ENCODE measurements at places on chromosomes 13 and 19.
A peak's percentile ranks its signal among the peaks of the same experiment; 100 is the strongest.

- DNase-seq, result no peak
Measured at GRCh38 chr19:53600217-53600616, 31.6 kb upstream of the DPRX start.

- no peak for DNase-seq
Measured at GRCh38 chr13:33206945-33207614, 78.5 kb downstream of the STARD13 start.

- DNase-seq, result peak; percentile 73
Measured at GRCh38 chr19:14440049-14440448, 6.9 kb downstream of the PKN1 start.

DNA sequence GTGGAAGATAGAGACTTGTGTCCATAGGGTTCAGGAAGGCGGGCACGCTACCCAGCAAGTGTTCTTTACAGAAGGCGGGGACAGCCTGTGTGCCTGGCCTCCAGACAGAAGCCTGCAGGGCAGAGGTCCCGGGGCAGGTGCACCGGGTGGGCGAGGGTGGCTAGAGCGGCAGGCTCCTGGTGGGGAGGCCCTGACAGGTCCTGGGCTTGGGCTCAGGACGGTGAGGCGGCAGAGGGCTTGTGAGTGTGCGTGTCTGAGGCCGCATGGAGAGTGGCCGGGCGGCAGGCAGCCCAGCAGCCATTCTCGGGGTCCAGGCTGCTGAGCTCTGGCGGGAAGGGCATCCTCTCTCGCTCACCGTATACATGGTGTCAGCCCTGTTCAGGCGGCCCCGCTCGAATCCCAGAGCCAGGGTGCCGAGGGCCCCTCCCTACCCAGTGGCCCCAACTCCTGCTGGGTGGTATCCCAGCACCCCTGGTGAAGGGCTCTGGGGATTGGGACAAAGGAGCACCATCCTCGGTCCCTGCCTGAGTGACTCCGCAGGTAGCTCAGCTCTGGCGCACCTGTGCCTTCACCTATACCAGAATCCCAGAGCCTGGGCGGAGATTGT is 3.0 kb upstream of the AMH start:
- no peak for DNase-seq

- DNase-seq, result no peak
Measured at GRCh38 chr19:15441317-15441716, 8.4 kb downstream of the WIZ start.

- no peak for DNase-seq
Measured at GRCh38 chr13:53126841-53127245, 98.2 kb downstream of the OLFM4 start.

GRCh38 chr13:50122455-50122854 is 107.2 kb downstream of the KCNRG start:
- DNase-seq, result no peak

Data from left lobe of liver (tissue), 2 donors.